ENCODE measurements at places on chromosomes 5 and 9.

- DNase-seq = no peak
Observed at GRCh38 chr5:85823462-85824426, 794.0 kb upstream of the COX7C start.

- DNase-seq = no peak
Observed at GRCh38 chr9:130331573-130331972, 66.0 kb downstream of the HMCN2 start.

GRCh38 chr5:95718203-95718602, 12.9 kb upstream of the RHOBTB3 start:
- no peak for DNase-seq

DNA sequence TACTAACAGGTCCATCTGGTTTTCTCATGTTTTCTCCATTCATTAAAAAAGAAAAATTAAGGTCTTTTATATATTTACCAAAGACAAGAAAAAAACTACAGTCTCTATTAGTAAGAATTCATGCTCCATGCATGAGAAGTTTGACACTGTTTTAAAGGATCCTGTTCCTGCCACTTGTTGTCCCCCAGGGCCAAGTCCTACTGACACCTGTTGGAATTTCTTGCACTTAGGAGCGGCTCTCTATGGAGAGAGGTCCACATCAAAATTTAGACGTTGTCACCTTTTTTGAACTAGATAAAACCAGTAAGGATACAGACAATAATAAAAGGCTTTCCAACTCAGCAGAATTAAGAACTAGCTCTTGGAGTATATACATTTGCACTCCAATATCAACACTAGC, 42.3 kb downstream of the PWWP2A start:
- DNase-seq = no peak

GRCh38 chr9:96663506-96664120, 8.5 kb upstream of the PRXL2C start:
- DNase-seq = no peak

- DNase-seq = no peak
Observed at GRCh38 chr9:95366731-95367325, 49.3 kb upstream of the FANCC start.

DNA sequence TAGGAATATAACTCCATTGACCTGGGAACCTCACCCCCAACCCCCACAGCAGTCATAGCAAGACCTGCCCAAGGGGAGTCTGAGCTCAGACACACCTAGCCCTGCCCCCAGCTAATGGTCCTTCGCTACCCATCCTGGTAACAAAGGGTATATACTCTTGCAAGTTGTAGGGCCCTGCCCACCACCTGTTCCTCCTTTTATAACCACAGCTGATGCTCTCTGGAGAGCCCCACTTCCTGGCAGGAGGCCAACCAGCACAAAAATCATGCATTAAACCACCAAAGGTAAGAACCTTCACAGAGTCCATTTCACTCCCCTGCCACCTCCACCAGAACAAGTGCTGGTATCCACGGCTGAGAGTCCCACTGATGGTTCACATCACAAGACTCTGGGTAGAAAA, 1195.3 kb upstream of the SEMA6A start:
- no peak for DNase-seq

- DNase-seq = no peak
Observed at GRCh38 chr9:76087976-76088375, 197.5 kb downstream of the PCSK5 start.
